ENCODE measurements at places on chromosomes 5 and 9.

- DNase-seq, result no peak
Observed at GRCh38 chr9:37198039-37198729, 77.8 kb downstream of the ZCCHC7 start.

DNA sequence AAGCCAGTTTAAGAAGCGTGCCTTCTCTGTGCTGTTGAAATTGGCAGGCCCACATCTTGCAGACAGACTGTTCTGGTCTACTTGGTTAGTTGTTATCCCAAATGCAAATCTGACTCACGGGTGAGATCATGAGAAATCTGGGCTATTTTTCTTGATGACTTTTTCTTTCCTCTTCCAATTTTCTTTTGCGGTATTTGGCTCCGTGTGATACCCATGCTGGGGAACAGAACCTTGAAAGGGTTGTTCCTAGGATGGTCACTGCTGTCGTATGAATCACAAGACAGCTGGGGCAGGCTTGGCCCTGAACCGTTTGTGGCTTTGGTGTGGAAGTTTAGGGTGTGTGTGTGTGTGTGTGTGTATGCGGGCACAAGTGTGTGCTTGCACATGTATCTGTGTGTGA is 24.6 kb downstream of the PDZD2 start:
- DNase-seq, result no peak

- no peak for DNase-seq
Observed at GRCh38 chr9:1296331-1296730, 246.2 kb downstream of the DMRT2 start.

GRCh38 chr9:120403543-120403856 is 176.5 kb downstream of the CDK5RAP2 start:
- DNase-seq, result no peak

DNA sequence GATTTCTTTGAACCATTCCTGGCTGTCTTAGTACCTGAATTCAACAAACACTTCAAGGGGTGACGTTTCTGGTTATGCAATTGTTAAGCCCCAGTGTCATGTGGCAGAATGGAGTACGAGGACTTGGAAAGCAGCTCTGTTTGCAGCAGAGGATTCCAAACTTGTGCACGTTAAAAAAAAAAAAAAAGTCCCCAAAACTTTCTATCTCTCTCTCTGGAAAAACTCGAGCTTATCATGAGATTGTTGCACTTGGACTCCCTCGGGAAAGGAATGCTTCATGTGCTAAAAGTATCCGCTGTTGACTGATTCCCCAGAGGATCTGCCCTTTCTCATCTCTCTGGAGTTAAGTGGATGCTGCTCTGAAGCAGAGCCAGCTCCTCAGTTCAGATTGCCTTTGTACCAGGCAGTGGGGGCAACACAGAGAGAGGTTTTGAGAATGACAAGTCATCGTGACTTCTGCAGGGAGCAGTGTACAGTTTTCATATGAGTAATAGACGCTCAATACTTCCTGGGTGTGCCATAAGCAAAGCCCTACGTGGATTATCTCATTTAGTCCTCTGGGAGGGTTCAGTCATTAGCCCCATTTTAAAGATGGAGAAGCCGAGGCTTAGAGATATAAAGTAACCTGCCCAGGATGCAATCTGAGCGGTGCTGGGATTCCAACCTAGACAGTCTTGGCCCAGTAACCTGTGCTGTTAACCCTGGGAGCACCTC is 28.1 kb downstream of the TMOD1 start:
- no peak for DNase-seq

DNA sequence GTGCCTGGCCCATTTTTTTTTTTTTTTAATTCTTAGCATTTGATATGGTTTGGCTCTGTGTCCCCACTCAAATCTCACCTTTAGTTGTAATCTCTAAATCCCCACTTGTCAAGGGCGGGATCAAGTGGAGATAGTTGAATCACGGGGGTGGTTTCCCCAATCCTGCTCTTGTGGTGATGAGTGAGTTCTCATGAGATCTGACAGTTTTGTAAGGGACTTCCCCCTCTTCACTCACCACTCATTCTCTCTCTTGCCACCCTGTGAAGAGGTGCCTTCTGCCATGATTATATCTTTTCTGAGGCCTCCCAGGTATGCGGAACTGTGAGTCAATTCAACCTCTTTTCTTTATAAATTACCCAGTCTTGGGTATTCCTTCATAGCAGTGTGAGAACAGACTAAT is 27.2 kb downstream of the NDUFAF2 start:
- no peak for DNase-seq

GRCh38 chr9:95100071-95100627 is 217.4 kb downstream of the FANCC start:
- no peak for DNase-seq

DNA sequence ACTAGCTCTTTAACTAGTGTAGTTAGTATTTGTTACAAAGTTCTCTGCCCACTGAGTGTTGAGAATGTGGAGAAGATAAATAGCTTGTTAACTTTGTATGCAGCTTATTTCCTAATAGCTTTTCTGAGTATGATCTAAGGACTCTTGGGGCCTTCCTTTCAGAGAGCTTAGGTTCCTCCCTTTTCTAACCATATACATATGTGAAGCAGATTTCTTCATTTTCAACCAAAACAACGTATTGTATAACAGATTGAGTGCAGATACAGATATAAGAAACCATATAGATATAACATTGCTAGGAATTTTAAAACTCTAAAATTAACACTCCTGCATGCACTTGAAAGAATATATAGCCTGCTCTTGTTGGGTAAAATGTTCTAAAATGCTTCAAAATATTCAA is 70.4 kb downstream of the SCAMP1 start:
- no peak for DNase-seq

GRCh38 chr9:6785682-6786081 is 27.9 kb downstream of the KDM4C start:
- no peak for DNase-seq

DNA sequence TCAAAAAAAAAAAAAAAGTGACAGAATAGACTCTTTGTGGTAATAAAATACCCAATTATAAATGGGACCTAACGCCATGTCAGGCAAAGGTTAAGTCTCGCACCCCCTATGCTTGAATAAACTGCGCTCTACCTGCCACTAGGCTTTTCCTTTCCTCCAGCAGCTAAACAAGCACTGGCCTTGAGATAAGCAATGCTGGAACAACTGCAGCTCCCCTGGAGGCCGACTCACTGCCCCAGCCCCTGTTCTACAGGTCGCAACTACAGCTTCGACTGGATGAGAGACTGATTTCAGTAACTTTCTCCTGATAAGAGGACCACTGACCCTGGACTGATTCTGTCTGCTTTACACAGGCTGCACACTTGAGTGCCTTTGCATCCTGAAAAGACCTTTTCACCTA is 210.2 kb downstream of the HSPA4 start:
- no peak for DNase-seq

DNA sequence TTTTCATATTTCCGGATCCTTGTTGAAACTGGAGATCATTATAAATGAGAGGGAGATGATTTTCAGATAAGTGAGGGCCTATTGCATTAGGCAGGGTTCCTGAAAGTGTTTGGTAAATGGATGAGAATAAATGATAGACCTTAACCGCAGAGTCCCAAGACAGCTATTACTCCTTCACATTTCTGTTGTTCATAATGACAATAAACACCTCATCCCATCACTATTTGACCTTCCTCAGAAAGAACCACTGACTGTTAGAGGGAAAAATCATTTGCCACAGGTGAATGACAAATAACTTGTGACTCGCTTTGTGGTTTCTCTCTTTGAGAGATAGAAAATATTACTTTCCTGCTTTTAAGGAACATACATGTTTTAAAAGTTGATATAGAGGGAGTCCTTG is 47.3 kb upstream of the TRMT10B start:
- no peak for DNase-seq

Measured in Caco-2 (cell line).